Gastrocnemius medialis (tissue), 4 donors: ENCODE measurements at places on chromosomes 7 and 10. TPM values are rescaled to one million over a fixed set of nuclear protein-coding genes. Genes with fewer than 3 reads are reported as not detected.

SNCG gene
- total RNA-seq, result 2.5 TPM

INMT gene
- 4.4 TPM for total RNA-seq

GRCh38 chr7:132568962-132569361 is 7.3 kb downstream of the PLXNA4 start:
- no peak for DNase-seq

- no peak for DNase-seq
Observed at GRCh38 chr7:7203813-7204575, 21.6 kb downstream of the C1GALT1 start.

R3HCC1L gene
- 10.8 TPM for total RNA-seq

DNA sequence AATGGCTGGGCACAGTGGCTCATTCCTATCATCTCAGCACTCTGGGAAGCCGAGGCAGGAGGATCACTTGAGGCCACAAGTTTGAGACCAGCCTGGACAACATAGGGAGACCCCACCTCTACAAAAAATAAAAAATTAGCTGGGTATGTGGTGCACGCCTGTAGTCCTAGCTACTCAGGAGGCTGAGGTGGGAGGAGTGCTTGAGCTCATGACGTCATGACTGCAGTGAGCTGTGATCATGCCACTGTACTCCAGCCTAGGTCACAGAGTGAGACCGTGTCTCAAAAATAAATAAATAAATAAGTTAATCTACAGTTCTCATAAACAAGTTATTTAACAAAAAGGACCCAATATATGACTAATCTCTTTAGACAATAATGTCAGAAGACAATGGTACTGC is 76.2 kb downstream of the TPK1 start:
- no peak for DNase-seq

GRCh38 chr7:95660023-95660434 is 63.7 kb upstream of the PDK4 start:
- peak; percentile 77 for DNase-seq

DNA sequence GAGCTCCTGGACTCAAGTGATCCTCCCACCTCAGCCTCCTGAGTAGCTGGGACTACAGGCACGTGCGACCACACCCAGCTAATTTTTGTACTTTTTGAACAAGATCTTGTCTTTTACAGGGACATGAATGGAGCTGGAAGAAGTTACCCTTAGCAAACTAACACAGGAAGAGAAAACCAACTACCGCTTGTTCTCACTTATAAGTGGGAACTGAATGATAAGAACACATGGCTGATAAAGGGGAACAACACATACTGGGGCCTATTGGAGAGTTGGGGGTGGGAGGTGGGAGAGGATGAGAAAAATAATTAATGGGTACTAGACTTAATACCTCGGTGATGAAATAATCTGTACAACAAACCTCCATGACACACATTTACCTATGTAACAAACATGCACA is 70.9 kb upstream of the INHBA start:
- DNase-seq, result no peak

DNA sequence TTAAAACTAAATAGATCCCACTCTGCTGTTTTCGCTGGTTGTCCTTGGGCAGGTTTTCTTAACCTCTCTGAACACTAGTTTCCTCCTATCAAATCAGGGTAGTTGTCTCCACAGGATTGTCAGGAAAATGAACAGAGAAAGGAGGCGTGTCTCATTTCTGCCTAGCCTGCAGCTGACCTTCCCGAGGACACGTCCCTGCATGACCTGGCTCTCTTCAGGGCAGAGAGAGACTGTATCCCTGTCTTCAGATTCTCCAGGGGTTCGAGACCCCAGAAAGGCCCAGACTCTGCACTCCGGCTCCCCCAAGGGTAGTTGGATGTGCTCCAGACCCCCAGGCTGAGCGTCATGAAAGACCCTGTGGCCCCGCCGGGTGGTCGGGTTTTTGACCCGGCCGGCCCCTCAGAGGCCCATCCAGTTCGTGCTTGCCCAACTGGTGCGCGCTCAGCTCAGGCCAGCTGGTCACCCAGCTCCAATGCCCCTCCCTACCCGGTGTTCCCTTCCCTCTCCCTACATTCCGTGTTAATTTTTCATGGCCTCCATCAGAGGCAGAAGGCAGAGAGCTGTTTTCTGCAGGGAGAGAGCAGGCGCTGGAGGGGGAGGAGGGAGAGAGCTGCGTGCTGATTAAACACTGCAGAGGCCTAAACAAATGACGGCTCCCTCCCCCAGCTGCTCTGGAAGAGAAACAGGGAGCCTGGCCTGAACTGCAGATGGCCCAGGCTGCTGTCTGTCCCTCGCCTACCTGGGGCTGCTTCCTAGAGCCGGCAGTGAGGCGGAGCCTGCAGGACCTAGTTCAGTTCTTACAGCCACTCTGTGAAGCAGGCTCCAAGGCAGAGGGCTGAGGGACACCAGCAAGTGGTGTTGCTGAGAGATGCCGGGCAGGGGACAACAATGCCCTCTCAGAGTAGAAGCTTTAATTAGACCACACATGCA is 86.2 kb upstream of the PPIF start:
- no peak for DNase-seq
